ENCODE measurements at places on chromosomes 5 and 9.

GRCh38 chr9:69020301-69021145, 6.6 kb upstream of the PRKACG start:
- DNase-seq = no peak

GRCh38 chr9:133004999-133005760, 25.6 kb upstream of the GTF3C5 start:
- no peak for DNase-seq

DNA sequence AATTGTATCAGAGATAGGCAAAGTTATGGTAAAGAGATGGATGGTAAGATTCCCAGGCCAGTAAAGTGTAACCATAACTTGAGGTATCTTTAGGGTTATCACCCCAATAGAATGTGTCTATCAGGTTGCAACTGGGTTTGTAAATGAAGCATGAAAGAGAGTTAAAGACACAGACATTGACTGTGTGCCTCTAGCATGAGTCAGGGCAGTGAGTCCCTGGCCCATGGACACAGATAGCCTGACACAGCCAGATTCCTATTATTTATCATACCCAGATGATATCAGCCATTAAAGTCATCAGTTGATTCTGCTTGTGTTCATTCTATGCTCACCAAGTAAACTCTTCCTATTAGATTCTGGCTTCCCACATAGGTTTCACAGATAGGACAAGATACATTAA, 33.5 kb upstream of the SNAPC3 start:
- DNase-seq = no peak

GRCh38 chr5:109335114-109335513, 74.7 kb downstream of the PJA2 start:
- DNase-seq = no peak

- no peak for DNase-seq
These were observed 22.4 kb upstream of the PLPP1 start for GRCh38 chr5:55557123-55557522.

DNA sequence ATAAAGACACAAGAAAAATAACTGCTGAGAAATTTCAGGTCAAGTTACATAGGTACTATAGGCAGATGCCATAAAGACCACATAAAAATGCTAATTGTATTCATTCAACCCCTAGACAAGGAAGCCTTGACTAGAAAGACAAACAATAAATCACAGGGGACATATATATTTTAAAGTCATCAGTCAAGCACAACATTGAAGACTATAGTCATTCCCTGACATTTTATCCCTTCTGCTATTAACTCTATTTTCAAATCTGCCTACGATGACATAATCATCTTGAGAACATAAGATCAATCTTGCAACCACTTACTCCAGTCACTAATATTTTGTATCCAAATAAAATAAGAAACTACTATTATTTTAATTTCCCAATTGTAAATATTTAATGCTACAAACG, 38.3 kb downstream of the FAM13B start:
- DNase-seq = no peak

GRCh38 chr5:177366528-177367322, 9.0 kb downstream of the RGS14 start:
- no peak for DNase-seq

DNA sequence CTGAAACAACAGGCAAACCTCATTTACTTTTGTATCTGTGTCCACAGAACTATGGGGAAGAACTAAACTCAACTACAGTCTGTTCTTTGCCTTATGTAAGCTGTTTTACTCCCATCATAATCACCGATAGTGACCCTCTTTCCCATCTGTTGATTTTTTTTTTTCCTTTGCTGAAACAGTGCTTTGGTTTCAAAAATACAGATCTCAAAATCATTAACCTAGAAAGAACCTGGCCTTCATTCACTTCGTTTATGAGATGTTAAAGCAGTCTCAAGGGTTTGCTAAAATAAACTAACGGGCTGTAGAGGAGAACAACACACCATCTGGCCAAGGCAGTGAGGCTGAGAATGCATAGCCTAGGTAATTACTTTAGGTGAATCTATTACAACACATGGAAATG, 706.6 kb upstream of the ZNF608 start:
- DNase-seq = no peak

DNA sequence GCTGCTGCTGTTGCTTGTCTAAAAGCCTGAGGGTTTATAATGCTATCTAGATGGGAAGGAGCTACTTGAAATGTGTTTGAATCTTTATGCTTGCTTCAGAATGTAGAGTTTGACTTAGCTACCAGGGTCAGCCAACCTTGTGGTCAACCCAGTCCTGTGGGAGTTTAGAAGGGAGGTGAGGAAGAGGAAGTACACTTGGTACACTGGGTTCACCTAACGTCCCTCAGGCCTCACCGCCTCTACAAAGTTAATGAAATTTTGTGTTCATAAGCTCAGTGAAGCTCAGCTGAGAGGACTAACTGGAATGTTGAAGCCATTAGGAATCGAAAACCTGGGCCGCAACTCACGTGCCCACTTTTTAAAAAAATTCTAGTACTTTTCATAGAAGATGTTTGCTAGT, 10.7 kb downstream of the IQGAP2 start:
- no peak for DNase-seq

DNA sequence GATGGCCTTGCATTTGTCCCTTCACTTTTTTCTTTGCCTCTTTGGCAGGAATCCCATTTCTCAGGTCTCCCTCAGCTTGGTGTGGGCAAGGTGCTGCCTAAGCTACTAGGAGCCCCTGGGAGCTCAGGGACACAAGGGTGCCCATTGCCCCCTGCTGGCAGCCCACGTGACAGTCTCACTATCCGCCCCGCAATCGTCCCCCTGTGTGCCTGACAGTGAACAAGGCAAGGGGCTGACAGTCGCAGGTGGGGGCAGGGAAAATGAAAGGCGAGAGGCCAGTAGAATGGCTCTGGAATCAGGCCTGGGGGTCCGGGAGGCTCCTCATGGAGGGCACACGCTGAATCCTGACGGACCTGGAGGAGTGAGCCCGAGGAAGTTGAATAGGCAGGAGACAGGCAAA, 2.0 kb upstream of the PCDH12 start:
- DNase-seq = no peak

DNA sequence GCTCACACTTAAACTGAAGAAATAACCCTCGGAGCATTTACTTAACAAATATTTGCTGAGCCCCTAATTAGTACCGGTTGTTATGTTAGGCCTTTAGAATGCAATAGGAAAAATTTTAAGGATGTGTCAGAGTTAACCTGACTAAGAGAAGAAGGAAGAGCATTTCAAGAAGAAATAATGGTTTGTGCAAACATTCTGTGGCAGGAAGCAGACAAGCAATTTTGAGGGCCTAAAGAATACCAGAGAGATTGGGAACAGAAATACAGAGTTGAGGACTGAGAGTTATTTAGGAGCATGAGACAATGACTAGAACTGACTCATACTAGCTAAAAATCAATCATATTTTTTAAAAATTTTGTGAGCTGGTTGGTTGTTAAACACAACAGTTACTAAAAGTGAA, 218.8 kb downstream of the PRR16 start:
- DNase-seq = no peak
